ENCODE measurements at places on chromosomes 1 and 21.

- DNase-seq: no peak
These were observed 51.7 kb upstream of the TARBP1 start for GRCh38 chr1:234530672-234531071.

DNA sequence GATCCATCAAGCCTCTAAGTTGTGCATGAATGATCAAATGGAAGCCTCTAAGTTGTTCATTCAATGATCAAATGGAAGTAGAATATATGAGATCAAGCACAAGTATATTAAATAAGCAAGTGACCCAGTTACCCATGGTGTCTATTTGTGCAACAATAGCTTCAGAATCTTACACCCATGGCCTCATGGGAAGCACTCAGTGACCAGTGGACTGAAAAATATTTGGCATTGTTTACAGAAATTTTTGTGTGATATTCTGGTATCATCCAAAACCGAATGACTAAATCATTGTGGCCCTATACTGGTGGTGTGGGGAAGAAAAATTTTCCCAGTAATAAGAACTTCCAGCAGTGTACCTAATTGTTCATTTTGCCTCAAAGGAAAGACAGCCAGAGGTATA lies 46.6 kb downstream of the DUSP10 start:
- no peak for DNase-seq

- DNase-seq: no peak
These were observed 444.9 kb upstream of the B3GALT2 start for GRCh38 chr1:193631306-193631705.

DNA sequence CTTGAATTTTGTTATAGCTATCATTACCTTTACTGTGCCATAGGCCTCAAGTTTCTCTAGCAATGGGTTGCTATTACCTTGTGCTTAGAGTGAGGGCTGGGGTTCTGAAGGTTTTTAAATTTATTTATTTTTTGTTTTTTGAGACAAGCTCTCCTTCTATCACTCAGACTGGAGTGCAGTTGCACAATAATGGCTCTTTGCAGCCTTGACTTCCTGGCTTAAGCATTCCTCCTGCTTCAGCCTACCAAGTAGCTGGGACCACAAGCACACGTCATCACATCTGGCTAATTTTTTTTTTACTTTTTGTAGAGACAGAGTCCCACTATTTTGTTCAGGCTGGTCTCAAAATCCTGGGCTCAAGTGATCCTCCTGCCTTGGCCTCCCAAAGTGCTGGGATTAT lies 41.5 kb downstream of the SNX27 start:
- DNase-seq: no peak

DNA sequence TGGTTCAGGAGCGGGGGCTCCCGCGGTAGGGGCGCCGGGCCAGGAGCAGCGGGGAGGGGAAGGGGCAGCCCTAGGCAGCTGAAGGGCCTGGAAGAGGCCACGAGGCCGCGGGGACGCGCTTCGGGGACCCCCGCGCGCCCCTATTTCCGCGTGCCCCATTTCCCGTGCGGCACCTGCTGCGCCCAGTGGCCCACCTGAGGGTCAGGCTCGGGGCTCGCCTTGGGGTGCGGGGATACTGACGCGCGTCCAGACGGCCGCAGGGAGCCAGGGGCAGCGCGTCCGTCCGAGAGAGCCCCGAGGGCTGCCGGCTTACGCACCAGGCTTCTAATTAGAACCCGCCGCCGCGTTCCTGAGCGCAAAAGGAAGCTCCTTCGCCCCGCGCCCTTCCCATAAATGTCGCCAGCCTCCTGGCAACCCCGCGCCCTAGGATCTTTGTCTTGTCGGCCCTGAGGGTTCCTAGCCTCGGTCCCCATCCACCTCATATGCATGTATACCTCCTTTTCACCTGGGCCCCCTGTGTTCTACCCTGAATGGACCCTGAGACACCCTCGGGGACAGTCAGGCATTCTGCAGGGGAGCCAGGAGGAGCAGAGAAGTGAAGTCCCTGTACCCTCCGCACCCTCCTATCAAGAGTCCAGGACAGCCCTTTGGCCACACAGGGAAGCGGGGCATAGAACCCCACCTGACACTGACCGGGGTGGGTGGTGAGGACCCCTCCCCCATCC lies 1.8 kb downstream of the WNT3A start:
- DNase-seq: no peak

- DNase-seq: no peak
These were observed 26.9 kb downstream of the SPATA46 start for GRCh38 chr1:162349635-162350330.

GRCh38 chr1:61753998-61754508 lies 11.8 kb downstream of the PATJ start:
- no peak for DNase-seq

DNA sequence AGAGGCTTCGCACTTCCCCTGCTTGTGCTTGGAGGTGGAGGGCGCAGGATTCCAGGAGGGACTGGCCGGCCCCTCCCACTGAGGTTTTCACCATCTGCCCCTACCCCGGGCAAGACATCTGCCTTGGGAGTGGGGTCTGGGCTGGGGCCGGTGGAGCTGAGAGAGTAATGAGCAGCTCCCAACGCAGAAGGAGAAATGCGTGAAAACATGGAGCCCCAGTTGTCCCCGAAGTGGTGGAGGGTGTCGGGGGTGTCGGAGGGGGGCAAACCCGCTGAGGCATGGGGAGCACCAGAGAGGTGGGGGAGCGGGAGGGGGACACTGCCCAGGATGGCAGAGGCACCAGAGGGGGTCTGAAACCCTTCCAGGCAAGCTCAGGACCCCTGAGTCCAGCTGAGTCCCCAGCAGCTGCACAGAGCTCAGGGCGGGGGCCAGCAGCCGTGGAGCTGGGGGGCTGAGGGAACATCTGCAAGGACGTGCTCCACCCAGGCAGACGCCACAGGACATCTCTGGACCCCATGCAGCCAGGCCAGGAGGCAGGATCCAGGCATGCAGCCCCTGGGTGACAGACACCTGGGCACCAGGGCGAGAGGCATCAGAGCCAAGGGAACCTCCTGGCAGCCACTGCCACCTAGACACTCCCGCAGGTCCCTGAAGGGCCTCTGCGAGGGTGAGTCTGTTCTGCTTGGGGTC lies 110.6 kb downstream of the SIK1 start:
- no peak for DNase-seq

- DNase-seq: no peak
These were observed 19.2 kb downstream of the AGPAT3 start for GRCh38 chr21:43884012-43884860.

DNA sequence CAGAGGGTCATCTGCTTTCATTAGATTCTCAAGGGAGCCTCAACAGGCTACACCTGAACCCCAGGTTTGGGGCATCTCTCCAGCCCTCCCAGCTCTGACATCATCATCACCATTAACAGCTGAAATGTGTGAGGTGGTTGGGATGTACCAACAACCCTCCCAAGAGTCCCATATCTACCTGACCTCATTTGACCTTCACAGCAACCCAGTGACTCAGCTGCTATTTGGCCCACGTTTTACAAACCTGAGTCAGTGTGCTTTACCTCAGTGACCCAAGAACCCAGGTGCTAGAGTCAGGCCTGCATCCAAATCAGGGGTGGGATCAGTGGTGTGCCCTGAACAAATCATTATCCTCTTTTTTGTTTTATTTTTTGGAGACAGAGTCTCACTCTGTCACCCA lies 53.3 kb upstream of the TINAGL1 start:
- DNase-seq: no peak

DNA sequence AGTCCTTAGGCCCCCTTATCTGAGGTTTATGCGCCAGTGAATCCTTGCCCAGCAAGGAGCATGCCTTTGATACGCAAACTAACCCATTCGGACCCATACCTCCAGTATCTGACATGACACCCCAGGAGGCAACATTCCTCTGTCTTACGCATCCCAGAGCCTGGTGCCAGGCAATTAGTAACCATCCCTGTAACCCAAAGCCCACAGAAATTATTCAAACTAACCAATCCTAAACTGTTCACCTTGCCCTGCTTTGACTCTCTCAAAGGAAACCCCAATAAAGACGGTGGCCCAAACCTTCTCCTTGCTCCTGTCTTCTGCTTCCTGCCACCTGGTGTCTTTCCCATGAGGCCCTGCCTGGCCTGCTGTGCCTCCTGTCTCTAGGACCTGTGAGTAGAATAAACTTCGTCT lies 36.4 kb downstream of the ZNF496 start:
- DNase-seq: no peak
